ENCODE measurements at places on chromosomes 7 and 10.
A peak's percentile ranks its signal among the peaks of the same experiment; 100 is the strongest.

DNA sequence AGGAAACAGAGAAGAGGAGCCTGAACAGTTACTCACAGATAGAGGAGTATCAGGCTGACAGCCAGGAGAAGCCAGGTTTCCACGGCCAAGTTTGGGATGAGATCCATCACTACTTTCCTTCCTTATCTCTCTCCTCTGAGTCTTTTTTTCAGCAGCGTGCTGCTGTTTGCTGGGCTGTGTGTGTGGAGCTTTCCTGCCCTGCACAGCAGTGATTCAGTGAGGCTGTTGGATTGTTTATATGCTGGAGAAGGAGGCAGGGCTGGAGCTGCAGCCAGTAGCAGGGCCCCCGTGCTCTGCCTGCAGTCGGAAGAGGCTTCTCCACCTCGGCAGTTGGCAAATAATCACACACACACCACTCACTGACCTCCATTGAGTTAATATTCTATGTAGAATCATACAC is at the start of gene CYP3A7:
TSS of gene CYP3A7 (minus strand) at position 210 of the 400 bp plus-strand sequence. CDS start at position 107, 103 bp downstream.
- no peak for DNase-seq
- H3K27me3 ChIP-seq = no peaks in the 10 kb centered on the region
- H3K27ac ChIP-seq = no peak within 1 kb of the TSS
- no peaks in the 10 kb centered on the region for H3K36me3 ChIP-seq

DNA sequence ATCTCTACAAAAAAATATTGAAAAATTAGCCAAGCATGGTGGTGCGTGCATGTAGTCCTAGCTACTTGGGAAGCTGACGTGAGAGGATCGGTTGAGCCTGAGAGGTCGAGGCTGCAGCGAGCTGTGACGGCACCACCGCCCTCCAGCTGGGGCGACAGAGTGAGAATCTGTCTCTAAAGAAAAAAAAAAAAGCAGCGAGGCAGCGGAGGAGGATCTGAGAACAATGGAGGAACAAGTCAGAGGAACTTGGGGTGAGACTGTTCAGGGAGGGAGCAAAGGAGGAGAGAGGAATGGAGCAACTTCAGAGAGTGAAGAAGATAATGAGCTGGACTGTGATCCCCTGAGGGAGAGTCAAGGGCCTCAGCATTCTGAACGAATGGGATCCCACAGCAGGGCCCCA is 85.4 kb downstream of the MKX start:
- no peak for DNase-seq
- H3K4me1 ChIP-seq = no peaks in the 10 kb centered on the region
- H3K27me3 ChIP-seq = no peaks in the 10 kb centered on the region

DNA sequence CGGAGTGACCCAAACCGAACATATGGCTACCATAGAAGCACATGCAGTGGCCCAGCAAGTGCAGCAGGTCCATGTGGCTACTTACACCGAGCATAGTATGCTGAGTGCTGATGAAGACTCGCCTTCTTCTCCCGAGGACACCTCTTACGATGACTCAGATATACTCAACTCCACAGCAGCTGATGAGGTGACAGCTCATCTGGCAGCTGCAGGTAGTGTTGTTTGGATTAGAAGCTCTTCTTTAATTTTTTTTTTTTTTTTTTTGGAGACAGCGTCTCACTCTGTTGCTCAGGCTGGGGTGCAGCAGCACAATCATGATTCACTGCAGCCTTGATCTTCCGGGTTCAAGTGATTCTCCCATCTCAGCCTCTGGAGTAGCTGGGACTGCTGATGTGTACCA is 45.8 kb downstream of the NRF1 start:
- H3K27me3 ChIP-seq = no peaks in the 10 kb centered on the region
- DNase-seq = no peak
- no peak overlapping the region for H3K27ac ChIP-seq
- no peak overlapping the region for H3K4me3 ChIP-seq
- peaks cover 6% of the 10 kb centered on the region for H3K36me3 ChIP-seq
- H3K4me1 ChIP-seq = no peaks in the 10 kb centered on the region

- H3K36me3 ChIP-seq = no peaks in the 10 kb centered on the region
- no peak for DNase-seq
- H3K27me3 ChIP-seq = no peaks in the 10 kb centered on the region
- H3K4me1 ChIP-seq = no peaks in the 10 kb centered on the region
Measured at GRCh38 chr10:29028486-29028885, 260.4 kb upstream of the LYZL1 start.

- no peaks in the 10 kb centered on the region for H3K36me3 ChIP-seq
- H3K4me3 ChIP-seq = no peak overlapping the region
- H3K27ac ChIP-seq = no peak overlapping the region
- no peak for DNase-seq
Measured at GRCh38 chr10:123555616-123556015, 110.5 kb upstream of the GPR26 start.

DNA sequence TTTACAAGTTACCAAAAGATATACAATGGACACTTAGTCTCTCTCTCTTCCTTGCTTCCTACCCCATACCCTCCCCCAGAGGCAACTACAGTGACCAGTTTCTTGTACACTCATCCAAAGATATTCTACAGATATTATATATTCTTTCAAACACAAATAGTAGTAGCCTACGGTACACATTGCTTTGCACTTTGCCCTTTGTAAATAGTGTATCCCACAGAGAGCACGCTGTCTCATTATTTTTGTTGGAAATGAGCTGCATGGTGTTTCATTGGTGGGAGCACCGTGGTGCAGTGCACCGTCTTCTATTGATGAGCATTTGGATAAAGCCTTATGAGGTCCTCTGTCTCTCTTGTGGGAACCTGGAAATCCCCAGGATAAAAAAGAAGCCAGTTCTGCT is 24.2 kb downstream of the STRA8 start:
- peaks cover 4% of the 10 kb centered on the region for H3K4me1 ChIP-seq
- no peaks in the 10 kb centered on the region for H3K27me3 ChIP-seq
- no peaks in the 10 kb centered on the region for H3K36me3 ChIP-seq
- DNase-seq = no peak
- H3K4me3 ChIP-seq = no peak overlapping the region

- peak overlapping the region; percentile 44 for H3K4me3 ChIP-seq
- H3K27me3 ChIP-seq = no peaks in the 10 kb centered on the region
- no peaks in the 10 kb centered on the region for H3K36me3 ChIP-seq
- H3K27ac ChIP-seq = peak overlapping the region; percentile 84
Measured at GRCh38 chr7:26155531-26156375, 3.8 kb downstream of the NFE2L3 start.

DNA sequence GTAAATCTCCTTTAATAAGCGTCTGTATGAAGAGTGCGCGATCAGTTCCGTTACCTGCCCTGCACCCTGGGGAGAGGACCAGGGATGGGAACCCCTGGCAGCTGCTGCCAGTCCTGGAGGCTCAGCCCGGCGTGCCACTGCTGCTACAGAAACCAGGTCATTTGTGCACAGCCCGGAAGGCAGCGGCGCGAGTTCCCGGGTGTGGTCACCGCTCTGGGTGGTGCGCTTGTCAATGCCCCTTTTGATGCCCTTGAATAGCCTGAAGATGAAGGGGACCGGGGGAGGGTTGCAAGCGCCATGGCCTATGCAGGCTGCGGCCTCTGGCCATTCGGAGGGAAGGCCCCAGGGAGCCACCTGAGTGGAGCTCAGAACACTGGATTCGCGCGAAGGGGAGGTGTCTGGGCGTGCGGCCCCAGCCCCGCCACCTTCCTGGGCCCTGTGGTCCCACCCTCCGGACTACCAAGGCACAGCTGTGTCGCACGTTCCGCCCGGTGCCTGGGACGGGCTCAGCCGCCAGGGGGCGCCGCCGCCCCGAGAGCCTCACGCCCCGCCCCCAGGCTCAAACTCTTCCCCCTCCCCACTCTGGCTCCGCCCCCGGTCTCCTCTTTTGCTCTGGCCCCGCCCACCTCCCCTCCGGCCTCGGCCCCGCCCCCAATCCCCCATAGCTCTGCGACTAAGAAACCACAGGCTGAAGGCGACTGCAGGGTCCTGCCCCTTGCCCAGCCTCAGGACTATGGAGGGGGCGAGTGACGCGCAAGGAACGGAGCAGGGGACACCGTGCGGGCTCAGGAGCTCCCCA is 16.5 kb downstream of the AP5Z1 start:
- H3K4me3 ChIP-seq = no peak overlapping the region
- H3K4me1 ChIP-seq = no peaks in the 10 kb centered on the region
- no peaks in the 10 kb centered on the region for H3K36me3 ChIP-seq
- H3K27ac ChIP-seq = no peak overlapping the region
- no peak for DNase-seq
- no peaks in the 10 kb centered on the region for H3K27me3 ChIP-seq

DNA sequence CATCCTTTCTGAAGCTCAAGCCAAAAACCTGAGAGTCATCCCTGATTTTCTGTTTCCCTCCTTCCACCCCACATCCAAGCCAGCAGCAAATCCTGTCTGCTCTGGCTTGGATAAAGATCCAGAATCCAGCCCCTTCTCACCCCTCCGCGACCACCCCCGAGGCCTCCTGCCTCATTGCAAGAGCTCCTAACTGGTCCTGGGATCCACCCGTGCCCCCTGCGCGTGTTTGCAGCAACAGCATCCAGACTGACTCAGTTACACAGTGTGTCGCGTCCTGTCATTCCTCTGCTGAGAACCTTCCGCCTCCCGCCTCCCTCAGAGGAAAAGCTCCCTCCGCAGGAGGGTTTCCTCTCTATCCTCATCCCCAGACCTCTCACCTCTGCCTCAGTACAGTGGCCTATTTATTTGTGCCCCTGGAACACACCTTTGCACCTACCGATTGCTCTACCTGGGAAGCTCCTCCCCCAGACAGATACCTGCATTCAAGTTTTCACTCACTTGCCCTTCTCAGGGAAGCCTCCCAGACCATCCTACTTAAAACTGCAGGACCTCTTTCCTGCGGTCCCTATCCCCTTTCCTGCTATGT is 21.6 kb upstream of the GRID1 start:
- no peaks in the 10 kb centered on the region for H3K36me3 ChIP-seq
- no peak overlapping the region for H3K27ac ChIP-seq
- no peaks in the 10 kb centered on the region for H3K4me1 ChIP-seq
- H3K4me3 ChIP-seq = no peak overlapping the region
- H3K27me3 ChIP-seq = no peaks in the 10 kb centered on the region
- no peak for DNase-seq

- H3K27ac ChIP-seq = no peak overlapping the region
- no peak for DNase-seq
- no peaks in the 10 kb centered on the region for H3K27me3 ChIP-seq
- H3K4me3 ChIP-seq = no peak overlapping the region
- no peaks in the 10 kb centered on the region for H3K4me1 ChIP-seq
- H3K36me3 ChIP-seq = no peaks in the 10 kb centered on the region
Measured at GRCh38 chr7:116423499-116423898, 76.0 kb upstream of the CAV2 start.

GRCh38 chr10:84156768-84157167 is 16.8 kb upstream of the GPR15LG start:
- no peaks in the 10 kb centered on the region for H3K4me1 ChIP-seq
- no peaks in the 10 kb centered on the region for H3K27me3 ChIP-seq
- no peak overlapping the region for H3K4me3 ChIP-seq
- peaks cover 11% of the 10 kb centered on the region for H3K36me3 ChIP-seq
- DNase-seq = no peak
- H3K27ac ChIP-seq = no peak overlapping the region

- no peak overlapping the region for H3K4me3 ChIP-seq
- no peak for DNase-seq
- no peaks in the 10 kb centered on the region for H3K27me3 ChIP-seq
- no peaks in the 10 kb centered on the region for H3K36me3 ChIP-seq
- H3K27ac ChIP-seq = no peak overlapping the region
Measured at GRCh38 chr7:452226-452751, 67.4 kb downstream of the PDGFA start.

- peak overlapping the region; percentile 97 for H3K27ac ChIP-seq
- peaks cover 41% of the 10 kb centered on the region for H3K4me1 ChIP-seq
- H3K27me3 ChIP-seq = no peaks in the 10 kb centered on the region
- H3K36me3 ChIP-seq = no peaks in the 10 kb centered on the region
- DNase-seq = peak; percentile 94
Measured at GRCh38 chr7:100221231-100221718, 1.5 kb downstream of the PVRIG start.

GRCh38 chr10:13340626-13341376 is 7.3 kb downstream of the SEPHS1 start:
- H3K27ac ChIP-seq = peak overlapping the region; percentile 39
- no peaks in the 10 kb centered on the region for H3K27me3 ChIP-seq
- peak; percentile 89 for DNase-seq
- H3K4me3 ChIP-seq = peak overlapping the region; percentile 33

- DNase-seq = peak; percentile 39
- H3K27me3 ChIP-seq = 0 out of 2 replicates have a peak, but pooled peaks cover 3% of the 10 kb centered on the region
- peak within 1 kb of the TSS; percentile 65 for H3K4me3 ChIP-seq
- no peaks in the 10 kb centered on the region for H3K4me1 ChIP-seq
Measured at GRCh38 chr10:100969187-100970075, at the start of gene SEMA4G. SEMA4G (plus strand) TSS chr10:100969504; CDS start chr10:100972913, 3,409 bp downstream.

DNA sequence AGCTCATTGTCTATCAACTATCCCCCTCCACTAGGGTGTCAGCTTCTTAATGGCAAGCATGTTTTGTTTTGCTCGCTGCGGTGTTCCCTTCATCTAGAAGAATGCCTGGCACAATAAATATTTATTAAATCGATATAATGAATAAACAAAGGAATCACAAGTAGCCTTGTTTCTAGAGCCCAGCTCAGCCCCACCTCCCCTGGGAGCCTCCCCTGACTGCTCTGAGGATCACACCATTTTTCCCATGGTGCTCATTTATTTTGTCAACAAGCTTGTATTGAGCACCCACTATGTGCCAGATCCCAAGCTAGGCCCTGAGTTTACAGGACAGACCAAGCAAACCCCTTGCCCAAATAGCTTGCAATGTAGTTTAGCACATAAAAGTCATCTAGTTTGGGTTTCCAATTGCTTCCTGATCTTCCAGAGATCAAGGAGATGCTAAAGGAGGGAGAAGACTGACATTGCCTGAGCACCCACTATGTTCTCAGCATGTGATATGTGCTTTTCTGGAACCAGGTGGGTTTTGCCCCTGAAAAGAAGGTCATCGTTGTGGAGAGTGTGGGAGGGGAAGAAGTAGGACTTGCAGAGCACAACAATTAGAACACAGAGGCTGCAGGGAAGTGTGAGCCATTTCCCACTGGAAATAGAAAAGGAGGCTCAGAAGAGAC is 42.3 kb upstream of the GPAM start:
- H3K4me1 ChIP-seq = no peaks in the 10 kb centered on the region
- no peak overlapping the region for H3K4me3 ChIP-seq
- DNase-seq = no peak

- no peak for DNase-seq
- no peaks in the 10 kb centered on the region for H3K27me3 ChIP-seq
- no peaks in the 10 kb centered on the region for H3K36me3 ChIP-seq
- no peak overlapping the region for H3K27ac ChIP-seq
- H3K4me1 ChIP-seq = peaks cover 30% of the 10 kb centered on the region
Measured at GRCh38 chr10:14731875-14732512, 42.7 kb downstream of the FAM107B start.

DNA sequence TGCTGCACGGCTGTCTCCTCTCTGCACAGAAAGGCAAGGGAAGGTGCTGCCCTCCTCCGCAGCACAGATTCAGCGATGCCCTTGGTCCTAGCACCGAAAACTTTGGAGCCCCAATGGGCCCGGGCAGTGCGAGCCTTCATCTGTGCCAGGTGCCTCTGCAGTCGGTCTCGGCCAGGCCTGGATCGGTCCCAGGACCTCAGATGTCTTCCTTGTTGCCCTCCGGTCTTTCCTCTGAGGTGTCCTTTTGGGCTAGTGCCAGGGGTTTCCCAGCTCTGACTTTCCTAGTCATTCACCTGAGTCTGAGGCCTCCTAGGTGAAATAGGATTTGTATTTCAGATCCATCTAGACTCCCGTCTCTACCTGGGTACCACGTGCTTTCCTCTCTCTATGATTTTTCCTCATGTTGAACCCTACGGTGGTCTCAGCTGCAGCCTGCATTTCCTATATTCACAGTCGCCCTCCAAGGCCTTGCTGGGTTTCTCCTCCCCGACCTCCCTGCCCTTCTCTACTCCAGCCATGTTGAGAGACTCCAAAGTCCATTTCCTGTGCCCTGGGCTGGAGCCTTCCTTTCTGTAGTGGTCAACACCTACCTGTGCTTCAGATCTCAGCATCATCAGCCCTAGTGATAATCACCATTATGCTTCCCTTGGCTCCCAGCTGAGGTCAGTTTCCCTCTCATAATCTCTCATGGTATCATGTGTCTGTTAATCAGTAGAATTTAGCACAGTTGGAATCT is 92.0 kb upstream of the PRSS58 start:
- no peaks in the 10 kb centered on the region for H3K27me3 ChIP-seq
- no peak for DNase-seq

All from MM.1S (cell line).